ENCODE measurements at places on chromosomes 3 and 15.

- DNase-seq = no peak
Observed at GRCh38 chr3:133851266-133851906, 44.3 kb downstream of the RAB6B start.

DNA sequence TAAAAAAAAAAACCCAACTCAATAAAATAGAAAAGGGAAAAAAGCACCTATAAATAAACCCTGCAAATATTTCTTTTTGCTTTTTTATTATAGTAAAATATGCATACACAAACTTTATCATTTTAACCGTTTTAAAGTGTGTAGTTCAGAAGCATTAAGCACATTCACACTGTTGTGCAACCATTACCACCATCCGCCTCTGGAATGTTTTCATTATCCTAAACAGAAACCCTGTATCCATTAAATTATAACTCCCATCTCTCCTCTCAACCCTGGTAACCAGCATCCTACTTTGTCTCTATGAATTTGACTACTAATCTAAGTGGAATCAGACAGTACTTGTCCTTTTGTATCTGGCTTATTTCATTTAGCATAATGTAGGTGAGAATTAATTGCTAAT lies 15.0 kb downstream of the CDCP1 start:
- no peak for DNase-seq

DNA sequence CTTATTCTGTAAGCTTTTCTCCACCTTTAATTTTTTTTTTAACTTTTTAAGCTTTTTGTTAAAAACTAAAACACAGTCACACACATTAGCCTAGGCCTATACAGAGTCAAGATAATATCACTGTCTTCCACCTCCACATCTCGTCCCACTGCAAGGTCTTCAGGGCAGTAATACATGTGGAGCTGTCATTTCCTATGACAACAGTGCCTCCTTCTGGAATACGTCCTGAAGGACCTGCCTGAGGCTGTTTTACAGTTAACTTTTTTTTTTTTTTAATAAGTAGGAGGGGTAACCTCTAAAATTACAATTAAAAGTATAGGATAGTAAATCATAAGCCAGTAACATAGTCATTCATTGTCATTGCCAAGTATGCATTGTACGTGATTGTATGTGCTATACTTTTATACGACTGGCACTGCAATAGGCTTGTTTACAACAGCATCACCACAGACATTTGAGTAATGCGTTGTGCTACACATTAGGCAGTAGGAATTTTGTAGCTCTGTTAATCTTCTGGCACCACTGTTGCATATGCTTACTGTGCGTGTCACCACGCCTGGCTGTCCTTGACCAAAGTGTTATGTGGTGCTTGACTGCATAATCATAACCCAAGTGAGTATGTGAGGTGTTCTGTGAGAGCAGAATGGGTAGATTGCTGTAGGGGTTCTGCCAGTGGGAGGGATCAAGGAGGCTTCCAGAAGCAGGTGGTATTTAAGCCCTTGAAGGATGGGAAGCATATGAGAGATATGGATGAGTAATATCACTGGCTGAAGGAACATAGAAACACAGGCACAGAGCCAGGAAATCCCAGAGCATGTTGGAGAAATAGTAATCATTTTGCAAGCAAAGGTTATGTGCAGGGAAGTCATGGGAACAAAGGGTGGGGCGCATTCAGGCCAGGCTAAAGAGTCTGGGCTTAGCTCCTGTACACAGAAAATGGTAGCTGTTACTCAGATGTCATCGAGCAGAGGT lies 18.3 kb downstream of the FBXO22 start:
- no peak for DNase-seq

GRCh38 chr3:36786921-36787890 lies 22.9 kb upstream of the DCLK3 start:
- no peak for DNase-seq

DNA sequence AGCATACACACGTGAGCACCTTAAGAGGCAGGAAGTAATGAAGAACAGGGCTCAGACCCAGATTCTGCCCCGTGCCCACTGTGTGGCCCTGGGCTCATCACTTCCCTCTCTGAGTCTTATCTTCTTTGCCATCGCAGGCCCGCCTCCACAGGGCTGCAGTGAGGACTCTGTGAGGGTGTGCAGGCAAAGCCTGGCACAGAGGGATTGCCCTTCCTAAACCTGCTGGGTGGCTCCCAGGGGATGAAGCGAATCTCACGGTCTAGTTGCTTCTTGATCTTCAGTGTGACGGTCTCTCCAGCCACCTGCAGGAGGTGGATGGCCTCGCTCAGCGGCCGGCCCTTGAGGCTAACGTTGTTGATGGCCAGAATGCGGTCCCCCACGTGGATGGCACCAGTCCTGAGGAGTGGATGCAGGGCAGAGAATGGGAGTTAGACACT lies 32.8 kb downstream of the GRIP2 start:
- no peak for DNase-seq

Measured in stimulated activated CD4-positive, alpha-beta T cell treated with anti-CD3 and anti-CD28 coated beads, Interleukin-12 subunit alpha, Interleukin-12 subunit beta, amount 100 ng/mL, for 24 hours (primary cell).